Lung (tissue), 17 donors: ENCODE measurements at places on chromosomes 3 and 15.

- no peak for DNase-seq
Measured at GRCh38 chr3:85180-85579, 111.4 kb upstream of the CHL1 start.

DNA sequence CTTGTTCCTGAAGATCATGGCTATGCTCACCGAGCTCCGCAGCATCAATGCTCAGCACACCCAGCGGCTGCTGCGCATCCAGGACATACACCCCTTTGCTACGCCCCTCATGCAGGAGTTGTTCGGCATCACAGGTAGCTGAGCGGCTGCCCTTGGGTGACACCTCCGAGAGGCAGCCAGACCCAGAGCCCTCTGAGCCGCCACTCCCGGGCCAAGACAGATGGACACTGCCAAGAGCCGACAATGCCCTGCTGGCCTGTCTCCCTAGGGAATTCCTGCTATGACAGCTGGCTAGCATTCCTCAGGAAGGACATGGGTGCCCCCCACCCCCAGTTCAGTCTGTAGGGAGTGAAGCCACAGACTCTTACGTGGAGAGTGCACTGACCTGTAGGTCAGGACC, 35.2 kb downstream of the NR1I2 start:
- no peak for DNase-seq

DNA sequence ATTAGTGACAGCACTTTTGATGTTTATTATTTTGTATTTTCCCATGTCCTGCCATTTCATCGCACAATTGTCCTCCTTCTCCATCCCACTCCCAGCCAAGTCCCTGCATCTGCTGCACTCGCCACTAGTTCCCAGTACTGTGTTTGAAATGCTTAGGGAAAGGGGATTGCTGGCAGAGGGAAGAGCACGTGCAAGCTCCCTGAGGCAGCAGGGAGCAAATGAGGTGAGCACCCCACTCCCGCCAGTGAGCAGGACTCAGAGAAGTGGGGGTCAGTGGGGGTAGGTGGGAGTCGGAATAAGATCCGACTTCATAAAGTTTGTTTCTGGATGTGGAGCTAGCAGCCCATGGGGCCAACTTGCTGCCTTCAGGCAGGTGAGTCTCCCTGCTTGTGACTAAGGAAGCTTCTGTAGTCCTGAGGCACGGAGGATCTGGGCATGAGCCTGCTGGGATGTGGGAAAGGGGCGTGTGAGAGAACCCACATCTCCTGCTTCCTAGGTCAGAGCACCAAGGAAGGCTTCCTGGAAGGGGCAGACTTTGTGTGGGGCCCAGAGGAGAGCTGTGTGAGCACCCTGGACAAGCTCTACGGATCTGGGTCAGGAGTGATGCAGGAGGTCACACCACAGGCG, 99.7 kb upstream of the TLE3 start:
- no peak for DNase-seq

DNA sequence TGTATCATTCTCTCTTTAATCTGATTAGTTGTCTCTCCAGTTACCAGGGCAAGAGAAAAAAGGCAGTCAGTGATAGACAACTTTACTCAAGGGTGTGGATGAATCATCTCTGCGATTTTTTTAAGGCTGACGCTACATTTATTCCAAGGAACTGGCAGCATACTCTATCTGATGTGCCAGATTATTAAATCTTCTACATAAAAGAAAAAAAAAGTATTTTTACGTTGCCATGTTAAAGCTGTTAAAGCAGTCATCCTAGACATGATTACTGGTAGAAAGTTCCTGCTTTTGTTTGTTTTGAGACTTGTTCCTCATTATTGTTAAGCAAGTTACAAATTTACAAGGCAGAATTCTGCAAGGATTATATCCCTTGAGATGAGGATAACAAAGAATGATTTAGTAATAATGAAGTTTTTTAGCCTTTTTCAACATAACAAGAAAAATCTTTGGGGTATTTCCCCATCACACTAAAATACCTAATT, 121.7 kb downstream of the CBLB start:
- peak; percentile 27 for DNase-seq

DNA sequence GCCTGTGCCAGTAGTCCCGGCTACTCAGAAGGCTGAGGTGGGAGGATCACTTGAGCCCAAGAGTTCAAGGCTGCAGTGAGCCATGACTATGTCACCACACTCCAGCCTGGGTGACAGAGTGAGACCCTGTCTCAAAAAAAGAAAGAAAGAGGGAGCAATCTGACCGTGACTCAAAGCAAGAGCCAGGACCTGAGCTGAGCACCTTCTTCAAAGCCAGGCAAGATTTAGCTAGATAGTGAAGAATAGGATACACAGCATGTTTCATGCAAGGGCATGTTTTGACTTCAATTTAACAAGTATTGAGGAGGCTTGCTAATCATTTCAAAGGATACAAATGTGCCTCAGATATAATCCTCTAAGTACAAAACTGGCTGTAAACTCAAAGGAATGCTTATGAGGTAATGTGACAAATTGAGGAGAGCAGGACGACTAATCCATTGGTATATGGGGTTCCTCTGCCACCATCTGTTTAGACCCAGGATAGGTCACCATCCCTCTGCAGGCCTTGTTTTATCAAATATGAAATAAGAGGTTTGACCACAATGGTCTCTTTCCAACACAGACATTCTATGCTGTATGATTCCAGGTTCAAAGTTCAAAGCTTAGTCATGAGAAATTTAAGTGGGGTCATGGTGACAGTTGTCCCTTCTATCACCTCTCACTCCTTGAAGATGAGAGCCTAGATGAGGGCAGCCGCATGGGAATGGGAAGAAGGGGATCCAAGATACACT, 33.2 kb downstream of the RAB27A start:
- DNase-seq, result no peak

GRCh38 chr3:25381083-25381482, 47.0 kb upstream of the RARB start:
- no peak for DNase-seq
